ENCODE measurements at places on chromosomes 12 and 14.

DNA sequence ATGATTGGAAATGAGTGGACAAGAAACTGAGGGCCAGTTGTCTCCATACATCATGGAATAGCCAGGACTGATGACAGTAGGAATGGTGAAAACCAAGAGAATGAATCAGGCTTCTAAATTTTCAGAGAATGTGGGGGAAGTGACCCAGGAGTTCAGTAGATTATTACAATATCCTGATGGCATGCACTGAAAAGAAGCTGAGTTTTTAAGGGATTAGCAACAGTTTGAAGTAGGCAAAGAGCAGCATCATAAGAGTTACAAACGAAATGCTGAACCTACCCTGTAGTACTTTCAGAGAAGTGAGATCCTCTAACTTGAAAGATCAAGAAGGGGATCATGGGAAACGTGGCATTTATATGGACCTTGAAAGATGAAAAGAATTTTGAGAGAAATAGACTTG is 13.2 kb downstream of the SLC2A14 start:
- DNase-seq, result no peak

DNA sequence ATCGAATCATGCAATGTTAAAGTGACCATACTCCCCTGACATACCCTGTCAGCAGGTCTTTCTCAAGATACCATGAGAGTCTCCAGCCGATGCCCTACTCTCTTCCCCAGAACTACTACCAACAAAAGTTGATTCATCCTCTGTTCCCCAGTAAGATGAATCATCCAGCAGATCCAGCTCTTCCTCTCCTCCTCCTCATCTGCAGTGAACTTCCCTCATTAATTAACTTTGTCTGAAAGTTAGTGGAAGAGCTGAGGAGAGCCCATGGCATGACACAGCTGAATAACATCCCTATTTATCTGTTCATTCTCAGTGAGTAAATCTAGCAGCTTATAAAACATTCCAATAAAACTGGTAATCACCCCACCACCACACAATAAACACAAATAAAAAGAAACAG is 213.4 kb downstream of the EGLN3 start:
- no peak for DNase-seq

- no peak for DNase-seq
Measured at GRCh38 chr14:102584871-102585869, 7.3 kb upstream of the RCOR1 start.

- no peak for DNase-seq
Measured at GRCh38 chr12:119158402-119158801, 20.3 kb upstream of the HSPB8 start.

- no peak for DNase-seq
Measured at GRCh38 chr12:89414851-89415250, 62.5 kb upstream of the DUSP6 start.

GRCh38 chr12:211639-212414 is 2.1 kb downstream of the SLC6A12 start:
- no peak for DNase-seq

GRCh38 chr12:121124402-121125109 is 8.1 kb upstream of the P2RX7 start:
- no peak for DNase-seq

GRCh38 chr12:4440187-4440941 is 5.3 kb downstream of the FGF6 start:
- no peak for DNase-seq

DNA sequence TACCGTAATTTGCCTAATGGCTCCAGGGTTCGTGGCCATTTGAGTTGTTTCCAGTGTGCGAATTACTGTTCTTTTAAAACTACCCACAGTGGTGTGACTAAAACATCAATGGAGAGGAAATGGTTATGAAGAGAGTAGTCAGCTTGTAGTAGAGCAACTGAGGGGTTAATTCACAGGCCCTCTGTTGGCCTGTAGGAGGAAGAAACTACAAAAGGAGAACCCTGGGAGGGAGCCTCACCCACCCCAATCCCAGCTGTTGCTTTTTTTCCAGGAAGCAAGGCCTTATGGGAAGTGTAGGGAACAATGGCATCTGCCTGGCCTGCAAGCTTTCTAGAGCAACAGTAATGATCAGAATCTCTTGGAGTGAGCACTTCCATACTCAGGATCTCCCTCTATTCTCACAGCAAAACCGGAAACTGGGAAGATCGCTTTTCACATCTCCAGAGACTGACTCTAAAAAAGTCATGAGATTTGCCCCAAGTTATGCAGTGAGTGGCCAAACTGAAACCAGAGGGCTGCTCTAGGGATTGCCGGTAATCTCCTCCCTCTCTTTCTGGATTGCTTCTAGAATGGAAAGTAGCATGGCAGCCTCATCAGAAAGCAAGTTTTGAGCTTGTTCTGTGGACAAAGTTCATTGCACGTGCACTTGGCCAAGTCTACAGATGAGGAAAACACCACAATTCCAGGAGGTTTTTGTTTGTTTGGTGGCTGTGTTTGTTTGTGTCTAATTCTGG is 125.3 kb upstream of the PWP1 start:
- DNase-seq, result no peak

- no peak for DNase-seq
Measured at GRCh38 chr14:66998013-66998412, 191.2 kb upstream of the GARIN2 start.

DNA sequence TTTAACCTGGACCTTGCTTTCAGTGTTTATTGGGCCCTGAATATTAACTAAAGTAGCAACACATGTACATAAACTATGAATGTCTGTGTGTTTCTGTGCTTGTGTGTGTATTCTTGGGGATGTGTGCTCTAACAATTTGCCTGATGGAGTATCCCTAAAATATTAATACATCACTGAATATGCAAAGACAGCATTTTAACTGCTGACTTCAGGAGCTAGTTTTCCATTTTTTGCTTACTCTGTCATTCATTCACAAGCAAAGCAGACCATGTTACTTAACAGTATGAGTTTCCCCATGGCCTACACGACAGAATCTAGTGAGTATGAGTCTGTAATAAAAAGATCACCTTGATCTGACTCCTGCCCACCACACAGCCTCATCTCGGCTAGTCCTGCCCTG is 402.8 kb downstream of the BCAT1 start:
- DNase-seq, result no peak

DNA sequence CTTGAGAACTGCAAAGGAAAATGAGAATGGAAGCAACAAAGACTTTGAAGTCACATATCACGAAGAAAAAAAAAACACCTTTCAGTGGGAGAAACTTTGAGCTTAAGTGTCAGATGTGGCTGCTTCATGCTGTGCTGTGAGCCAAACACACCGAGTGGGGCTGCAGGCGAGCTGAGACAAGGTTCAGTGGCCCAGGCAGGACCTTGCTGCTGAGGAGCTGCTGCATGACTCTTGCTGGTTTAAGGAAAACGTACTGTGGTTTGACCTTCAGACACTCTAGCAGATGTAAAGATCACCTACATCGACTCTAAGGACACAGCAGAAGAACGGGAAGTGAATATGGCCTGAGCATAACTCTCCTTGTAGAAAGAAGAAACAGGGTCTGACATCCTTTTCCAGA is 118.1 kb upstream of the OR4E1 start:
- no peak for DNase-seq

DNA sequence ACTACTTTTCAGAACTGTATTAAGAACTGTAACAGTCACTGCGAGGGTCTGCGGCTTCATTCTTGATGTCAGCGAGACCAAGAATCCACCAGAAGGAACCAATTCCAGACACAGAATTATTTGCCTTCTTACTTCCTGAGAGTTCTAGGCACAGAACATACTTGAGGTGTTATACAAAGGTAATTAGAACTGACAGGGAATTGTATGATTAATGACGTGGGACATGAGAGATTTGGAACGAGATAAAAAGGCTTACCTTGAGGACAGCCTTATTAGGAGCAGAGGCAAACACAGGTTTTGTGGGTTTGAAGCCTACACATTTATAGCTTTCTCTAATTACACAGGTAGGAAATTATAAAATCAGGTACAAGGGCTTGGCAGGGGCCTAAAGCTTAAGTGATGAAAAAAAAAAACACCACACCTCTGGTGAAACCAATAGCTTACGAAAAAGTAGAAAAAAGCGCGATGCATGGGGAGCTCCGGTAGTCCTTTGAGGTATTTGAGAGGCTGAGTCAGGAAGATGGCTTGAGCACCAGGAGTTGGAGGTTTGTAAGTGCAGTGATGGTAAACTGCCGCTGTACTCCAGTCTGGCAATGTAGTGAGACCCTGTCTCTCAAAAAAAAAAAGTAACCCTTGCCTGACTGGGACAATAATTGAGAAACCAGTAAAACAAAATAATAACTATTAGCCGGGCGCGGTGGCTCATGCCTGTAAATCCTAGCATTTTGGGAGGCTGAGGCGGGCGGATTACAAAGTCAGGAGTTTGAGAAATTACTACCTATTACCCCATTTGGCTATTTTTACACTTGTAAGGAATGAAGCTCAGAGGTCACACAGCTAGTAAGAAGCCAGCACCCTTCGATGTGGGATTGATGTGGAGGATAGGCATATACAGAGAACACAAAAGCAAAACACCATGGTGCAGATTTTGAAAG is 795 bp upstream of the ACOT2 start:
- no peak for DNase-seq

GRCh38 chr14:87888136-87888999 is 104.6 kb downstream of the GALC start:
- DNase-seq, result peak; percentile 2

DNA sequence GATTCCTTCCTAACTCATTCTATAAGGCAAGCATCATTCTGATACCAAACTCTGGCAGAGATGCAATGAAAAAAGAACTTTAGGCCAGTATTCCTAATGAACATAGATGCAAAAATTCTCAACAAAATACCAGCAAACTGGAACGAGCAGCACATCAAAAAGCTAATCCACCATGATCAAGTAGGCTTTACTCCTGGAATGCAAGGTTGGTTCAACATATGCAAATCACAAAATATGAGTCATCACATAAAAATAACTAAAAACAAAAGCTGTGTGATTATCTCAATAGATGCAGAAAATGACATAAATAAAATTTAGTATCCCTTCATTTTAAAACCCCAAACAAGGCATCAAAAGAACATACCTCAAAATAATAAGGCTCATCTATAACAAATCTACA is 98.9 kb downstream of the ACSS3 start:
- DNase-seq, result no peak

DNA sequence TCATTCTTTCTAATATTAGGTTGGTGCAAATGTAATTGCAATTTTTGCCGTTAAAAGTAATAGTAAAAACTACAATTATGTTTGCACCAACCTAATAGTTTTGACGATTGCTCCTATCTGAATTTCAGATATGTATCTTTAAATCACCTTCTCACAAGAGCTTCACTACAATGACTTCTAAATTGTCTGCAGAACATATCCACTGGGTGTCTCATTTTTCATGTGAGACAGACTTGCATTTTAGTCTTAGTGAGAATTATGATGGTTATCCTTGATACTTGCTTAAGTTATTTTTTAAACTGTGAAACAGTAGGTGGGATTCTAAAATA is 84.6 kb downstream of the ITPR2 start:
- no peak for DNase-seq

GRCh38 chr12:49664591-49665239 is 41.4 kb downstream of the PRPF40B start:
- no peak for DNase-seq

DNA sequence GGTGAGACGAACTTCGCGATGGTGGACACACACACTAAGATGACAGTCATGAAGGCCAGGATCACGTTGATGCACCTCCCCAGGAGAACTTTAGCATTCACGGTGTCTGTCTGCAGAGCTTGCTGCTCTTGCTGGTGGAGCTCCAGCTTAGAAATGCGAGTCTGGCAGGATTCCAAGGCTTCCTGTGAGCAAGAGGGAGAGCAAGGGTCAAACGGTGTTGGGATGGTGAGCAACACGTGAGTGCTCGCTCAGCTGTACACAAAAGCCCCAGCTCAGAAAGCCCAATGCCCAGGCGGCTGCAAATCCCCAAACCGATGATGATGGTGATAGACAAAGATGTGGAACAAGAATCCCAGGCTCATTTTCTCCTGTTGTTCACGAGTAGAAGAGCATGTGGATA is 78.8 kb downstream of the TMCC3 start:
- DNase-seq, result no peak

DNA sequence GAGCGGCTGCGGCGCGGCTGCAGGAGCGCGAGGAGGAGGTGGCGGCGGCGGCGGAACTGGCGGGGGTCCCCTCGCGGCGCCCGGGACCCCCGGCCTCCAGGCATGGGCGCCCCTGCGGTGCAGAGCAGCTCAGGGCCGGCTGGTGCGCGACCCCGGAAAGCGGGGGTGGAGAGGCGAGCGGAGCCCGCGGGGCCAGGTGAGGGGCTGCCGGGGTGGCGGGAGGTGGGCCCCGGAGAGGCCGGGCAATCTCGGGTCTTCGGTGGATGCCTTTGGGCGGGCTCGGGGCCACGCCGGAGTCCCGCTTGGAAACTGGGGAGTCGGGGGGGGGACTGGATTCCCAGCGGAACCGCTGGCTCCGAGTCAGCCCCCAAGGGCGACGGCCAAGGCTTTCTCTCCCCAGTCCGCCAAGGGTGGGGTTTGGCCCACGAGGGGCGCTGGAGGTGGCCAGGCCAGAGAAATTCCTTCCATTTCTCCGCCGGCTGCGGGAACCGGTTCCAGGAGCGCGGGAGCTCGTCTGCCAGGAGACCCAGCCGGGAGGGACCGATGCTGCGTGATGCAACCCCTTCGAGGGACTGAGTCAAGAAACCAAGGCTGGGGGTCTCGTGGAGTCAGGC is 13.9 kb upstream of the NR4A1 start:
- no peak for DNase-seq

GRCh38 chr12:53265783-53266182 is 2.3 kb upstream of the ESPL1 start:
- DNase-seq, result no peak

DNA sequence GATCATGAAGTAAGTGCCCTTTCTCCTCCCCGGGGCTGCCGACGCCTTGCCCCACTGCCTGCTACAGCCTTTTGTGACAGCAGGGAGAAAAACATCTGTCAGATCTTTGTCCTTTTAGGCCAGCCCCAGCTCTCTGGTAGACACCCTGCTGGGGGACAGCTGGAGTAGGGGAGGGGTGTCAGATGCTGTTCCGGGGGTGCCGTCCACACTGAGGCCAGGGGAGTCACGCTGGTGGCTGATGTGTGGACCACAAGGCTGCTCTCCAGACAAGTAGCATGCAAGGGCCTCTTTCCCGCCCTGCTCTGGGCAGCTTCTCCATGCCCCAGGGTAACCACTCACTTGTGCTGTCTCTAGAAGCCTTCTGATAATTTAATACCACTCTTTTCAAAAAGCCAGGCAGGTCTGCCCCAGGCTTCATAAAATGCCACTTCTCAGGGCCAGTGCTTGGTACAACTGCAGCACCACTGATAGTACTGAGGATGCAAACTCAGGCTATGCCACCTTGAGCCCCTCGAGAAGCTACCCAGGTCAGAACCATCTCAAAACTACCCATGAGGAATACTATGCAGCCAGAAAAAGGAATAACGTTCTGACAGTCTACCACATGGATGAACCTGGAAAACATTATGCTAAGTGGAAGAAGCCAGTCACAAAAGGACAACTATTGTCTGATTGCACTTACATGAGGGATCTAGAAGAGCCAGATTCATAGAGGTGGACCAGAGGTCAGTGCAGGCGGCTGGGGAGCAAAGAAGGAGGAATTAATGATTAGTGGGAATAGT is 66.0 kb upstream of the RIN3 start:
- no peak for DNase-seq

Data from naive thymus-derived CD8-positive, alpha-beta T cell (primary cell).